ENCODE measurements at places on chromosomes 6 and 20.

GRCh38 chr6:65259982-65260381 lies 447.0 kb downstream of the EYS start:
- no peak for DNase-seq

GRCh38 chr6:35553315-35553714 lies 40.6 kb upstream of the TULP1 start:
- DNase-seq: no peak

GRCh38 chr6:130906736-130907381 lies 79.7 kb downstream of the SMLR1 start:
- no peak for DNase-seq

DNA sequence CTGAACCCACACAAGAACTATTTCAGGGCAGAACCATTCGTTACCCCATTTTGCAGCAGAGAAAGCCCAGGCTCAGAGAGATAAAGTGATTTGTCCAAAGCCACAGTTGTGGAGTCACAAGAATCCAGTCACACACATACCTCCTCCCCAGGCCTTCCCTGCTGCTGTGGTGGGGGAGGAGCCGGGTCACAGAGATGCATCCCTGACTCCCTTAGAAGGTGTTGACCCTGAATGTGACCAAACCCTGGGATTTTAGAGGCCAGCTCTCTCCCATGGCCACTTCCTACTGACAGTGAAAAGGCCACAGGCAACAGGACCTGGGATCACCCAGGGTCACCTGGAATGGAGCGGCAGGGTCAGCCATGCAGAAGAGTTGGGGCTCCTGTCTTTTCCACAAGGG lies 48.6 kb downstream of the CHMP4B start:
- no peak for DNase-seq

DNA sequence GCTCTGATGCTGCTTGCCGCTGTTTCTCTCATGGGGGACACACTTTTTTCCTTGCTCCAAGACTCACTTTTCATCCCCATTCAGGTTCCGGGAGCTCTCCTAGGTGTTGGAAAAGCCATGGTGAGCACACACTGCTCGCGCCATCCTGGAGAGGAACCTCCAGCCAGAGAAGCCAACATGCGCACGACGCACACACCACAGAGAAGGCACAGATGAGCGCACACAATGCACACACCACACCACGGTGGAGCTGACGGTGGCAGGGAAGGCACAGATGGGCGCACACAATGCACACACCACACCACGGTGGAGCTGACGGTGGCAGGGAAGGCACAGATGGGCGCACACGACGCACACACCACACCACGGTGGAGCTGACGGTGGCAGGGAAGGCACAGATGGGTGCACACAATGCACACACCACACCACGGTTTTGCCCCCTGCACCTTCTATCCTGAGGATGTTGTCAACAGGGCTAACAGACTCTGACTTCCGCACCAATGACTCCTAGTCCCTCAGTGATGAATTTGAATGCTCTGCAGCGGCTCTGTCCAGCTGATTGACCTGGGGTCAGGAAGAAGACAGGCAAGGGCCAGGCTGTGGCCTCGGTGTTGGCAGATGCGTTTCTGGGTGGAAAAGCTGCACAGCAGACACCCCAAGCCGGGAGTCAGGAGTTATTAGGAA lies 154.7 kb downstream of the ERMARD start:
- no peak for DNase-seq

- no peak for DNase-seq
Measured at GRCh38 chr20:10671919-10672623, 1.7 kb downstream of the JAG1 start.

DNA sequence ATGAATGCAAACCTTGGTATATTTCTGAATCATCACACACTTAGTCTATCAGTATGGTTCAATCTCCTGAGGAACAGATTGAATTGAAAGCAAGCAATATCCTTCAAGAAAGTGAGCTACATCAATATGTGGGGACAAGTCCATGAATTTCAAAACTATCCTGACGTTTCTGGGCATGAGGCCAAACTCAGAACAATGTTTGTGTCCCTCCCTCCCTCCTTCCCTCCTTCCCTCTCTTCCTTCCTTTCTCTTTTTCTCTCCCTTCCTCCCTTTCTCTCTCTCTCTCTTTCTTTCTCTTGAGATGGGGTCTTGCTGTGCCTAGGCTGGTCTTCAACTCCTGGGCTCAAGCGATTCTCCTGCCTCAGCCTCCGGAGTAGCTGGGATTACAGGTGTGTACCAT lies 27.9 kb upstream of the SYNCRIP start:
- DNase-seq: no peak

GRCh38 chr6:97306544-97307320 lies 23.7 kb upstream of the MMS22L start:
- DNase-seq: no peak

DNA sequence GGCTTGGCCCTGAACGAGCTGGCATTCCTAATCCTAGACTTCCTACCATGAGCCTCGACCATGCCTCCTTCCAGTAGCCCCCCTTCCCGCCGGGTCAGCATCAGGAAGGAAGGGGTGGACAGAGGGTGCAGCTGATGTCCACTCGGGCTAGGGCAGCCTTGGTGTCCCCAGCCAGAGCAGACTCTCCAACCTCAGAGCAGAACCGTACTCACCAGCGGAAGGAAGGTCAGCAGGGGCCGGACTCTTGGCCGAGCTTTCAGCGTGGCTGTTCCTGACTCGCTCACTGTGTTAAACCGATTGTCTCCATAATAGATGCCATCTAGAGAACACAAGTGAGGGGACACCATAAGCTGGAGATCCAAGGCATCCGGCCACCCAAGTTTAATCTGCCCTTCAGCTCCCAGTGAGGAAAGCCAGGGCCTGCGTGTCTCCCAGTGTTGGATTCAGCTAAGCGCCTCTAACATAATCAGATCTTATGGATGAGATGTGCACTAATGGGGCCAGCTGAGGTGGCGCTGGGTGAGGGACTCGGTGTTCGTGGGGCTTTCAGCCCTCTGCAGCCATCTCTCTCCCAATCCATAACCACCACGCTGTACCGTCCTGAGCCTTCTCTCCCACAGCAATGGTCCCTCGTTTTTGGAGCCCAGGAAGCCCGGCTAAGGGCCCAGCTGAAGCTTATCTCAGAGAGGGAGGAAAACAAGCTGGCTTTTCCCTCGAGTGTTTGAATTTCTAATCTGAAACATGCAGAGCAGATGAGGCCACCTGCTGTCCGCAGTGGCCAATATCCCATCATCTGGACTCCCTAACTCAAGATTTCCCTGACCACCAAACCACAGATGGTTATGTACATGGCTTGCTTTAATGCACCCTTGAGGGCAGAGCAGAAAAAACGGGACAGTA lies 13.7 kb downstream of the C6orf132 start:
- no peak for DNase-seq

GRCh38 chr20:62047666-62048345 lies 17.9 kb downstream of the TAF4 start:
- DNase-seq: no peak

GRCh38 chr20:37524859-37525708 lies 2.6 kb downstream of the BLCAP start:
- no peak for DNase-seq

GRCh38 chr6:137780447-137781034 lies 86.5 kb upstream of the TNFAIP3 start:
- DNase-seq: no peak

GRCh38 chr20:53370345-53370961 lies 223.2 kb downstream of the ZNF217 start:
- DNase-seq: no peak

GRCh38 chr20:63314015-63314471 lies 21.1 kb downstream of the COL20A1 start:
- no peak for DNase-seq

- no peak for DNase-seq
Measured at GRCh38 chr6:20916086-20916485, 381.8 kb downstream of the CDKAL1 start.

GRCh38 chr6:2680264-2680922 lies 70.3 kb downstream of the MYLK4 start:
- no peak for DNase-seq

DNA sequence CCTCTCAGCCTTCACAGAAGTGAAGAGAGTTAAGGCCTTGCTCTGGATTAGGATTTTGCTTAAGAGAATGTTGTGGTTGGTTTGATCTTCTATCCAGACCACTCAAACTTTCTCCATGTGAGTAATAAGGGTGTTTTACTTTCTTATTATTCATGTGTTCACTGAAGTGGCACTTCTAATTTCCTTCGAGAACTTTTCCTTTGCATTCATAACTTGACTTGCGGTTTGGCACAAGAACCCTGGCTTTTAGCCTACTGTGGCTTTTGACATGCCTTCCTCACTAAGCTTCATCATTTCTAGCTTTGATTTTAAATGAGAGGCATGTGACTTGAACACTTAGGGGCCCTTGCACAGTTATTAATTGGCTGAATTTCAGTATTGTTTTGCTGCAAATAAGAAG lies 166.1 kb upstream of the OPRM1 start:
- DNase-seq: no peak

DNA sequence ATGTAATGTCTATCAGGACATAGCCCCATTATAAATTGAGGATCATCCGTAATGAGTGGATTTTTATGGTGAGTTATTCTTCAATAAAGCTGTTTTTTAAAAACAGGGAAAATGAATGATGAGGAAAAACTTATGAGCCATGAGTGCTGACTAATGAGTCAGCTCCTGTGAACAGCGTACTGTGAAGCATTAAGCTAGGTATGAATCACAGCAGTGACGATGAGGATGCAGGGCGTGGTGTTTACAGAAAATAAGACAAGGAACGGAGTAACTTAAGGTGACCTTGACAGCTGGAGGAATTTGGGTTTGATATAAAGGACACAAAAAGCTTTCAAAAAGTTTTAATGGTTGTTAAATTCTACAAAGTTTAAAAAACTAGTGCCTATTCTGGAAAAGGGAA lies 96.3 kb downstream of the FOXF2 start:
- DNase-seq: no peak

- no peak for DNase-seq
Measured at GRCh38 chr6:77094821-77095220, 368.5 kb downstream of the HTR1B start.

GRCh38 chr6:170317076-170317475 lies 10.5 kb downstream of the FAM120B start:
- no peak for DNase-seq

- no peak for DNase-seq
Measured at GRCh38 chr6:99091985-99092384, 144.2 kb upstream of the FBXL4 start.

DNA sequence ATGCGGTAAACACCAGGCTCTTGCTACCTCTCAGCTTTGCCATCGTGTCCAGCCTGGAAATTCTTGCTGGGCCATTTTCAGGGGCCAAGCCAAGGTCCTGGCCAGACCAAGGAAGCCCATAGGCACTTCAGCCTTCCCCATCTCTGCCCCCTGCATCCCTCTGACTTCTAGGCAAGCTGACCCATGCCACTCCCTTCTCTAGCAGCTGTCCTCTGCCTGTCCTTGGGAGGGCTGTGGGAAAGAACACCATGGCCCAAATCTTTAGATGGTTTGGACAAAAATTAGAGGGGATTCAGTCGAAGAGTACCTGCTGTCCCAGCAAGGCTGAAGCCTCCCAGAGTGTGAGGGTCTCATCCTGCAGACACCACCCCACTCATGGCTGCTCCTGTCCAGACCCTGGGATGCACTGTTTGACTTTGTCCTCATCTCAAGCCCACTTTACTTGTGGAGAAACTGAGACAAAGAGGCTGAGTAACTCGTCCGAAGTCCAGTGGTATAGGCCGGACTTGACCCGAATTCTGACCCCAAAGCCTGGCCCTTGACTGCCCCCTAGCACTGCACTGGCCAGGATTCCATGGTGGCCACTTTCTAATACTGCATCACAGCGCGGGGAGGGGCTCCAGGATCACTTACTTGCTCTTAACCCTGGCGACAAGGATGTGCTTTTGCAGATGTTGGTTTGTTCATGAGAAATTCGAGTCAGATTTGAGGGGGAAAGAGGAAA lies 22.4 kb upstream of the STX16 start:
- DNase-seq: no peak

- DNase-seq: no peak
Measured at GRCh38 chr6:104226790-104227446, 632.8 kb downstream of the HACE1 start.

- no peak for DNase-seq
Measured at GRCh38 chr20:18991012-18991411, 177.4 kb downstream of the SCP2D1 start.

DNA sequence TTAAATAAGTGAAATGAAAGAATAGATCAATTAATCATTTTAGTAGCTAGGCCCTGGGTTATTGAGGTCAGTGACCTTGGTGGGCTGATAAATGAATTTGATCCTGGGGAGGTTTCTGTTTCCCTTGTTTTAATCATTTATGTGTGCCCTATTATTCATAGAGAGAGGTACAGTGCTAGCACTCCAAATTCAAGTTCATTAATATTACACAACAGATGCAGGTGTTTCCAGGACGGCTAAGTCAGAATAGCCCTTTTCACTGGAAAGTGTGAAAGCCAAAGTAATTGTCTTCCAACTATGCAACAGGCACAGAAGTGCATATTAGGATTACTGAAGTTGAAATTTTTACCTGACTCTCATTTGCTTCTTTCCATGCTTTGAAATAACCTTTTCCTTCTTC lies 61.7 kb upstream of the SGK1 start:
- DNase-seq: no peak

GRCh38 chr6:118708055-118708454 lies 56.7 kb upstream of the CEP85L start:
- no peak for DNase-seq

DNA sequence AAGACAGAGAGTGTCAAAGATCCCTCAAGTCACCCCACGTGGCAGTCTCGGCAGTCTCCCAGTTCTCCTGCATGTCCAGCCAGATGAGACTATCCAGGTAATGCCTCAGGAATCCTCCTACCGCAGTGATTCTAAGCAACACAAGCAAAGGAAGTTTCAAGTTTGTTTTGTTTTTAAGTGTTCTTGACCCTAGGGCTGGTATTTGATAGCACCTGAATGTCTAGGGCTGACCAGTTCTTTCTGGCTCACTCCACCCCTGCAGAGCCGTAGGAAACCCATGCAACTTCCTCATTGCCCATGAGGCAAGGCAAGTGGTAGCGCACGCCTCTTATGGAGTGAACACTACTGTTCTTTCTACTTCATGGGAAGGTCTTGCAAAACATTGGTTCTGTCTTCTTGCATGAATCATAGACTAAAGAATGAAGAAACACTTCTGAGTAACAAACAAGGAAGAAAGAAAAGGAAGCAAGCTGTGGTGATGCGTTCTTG lies 24.8 kb upstream of the FOXQ1 start:
- no peak for DNase-seq

DNA sequence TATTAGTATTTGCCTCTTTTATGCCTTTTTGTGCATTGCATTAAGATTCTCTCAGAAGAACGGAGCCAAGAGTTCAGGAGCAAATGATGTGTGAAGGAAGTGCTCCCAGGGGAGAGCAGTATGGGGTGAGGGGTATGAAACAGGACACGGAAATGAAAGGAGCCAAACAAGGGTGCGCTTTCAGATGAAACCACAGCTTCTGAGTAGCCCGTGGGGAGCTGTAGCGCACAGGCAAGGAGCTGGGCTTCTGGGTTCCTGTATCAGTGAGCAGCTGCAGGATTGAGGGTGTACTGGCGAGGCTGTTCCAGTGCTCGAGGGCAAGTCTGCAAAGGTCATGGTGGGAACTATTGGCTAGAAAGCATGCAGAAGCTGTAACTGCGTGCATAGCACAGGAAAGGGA lies 25.4 kb downstream of the ANKEF1 start:
- peak; percentile 72 for DNase-seq

Data from stimulated activated naive B cell treated with anti-CD40 and anti-IgM and Interleukin-4, amounts not matched to agents 10 μg/mL and 1 μg/mL and 100 μg/mL, for 72 hours (primary cell).